ENCODE measurements at places on chromosomes 4 and X.

DNA sequence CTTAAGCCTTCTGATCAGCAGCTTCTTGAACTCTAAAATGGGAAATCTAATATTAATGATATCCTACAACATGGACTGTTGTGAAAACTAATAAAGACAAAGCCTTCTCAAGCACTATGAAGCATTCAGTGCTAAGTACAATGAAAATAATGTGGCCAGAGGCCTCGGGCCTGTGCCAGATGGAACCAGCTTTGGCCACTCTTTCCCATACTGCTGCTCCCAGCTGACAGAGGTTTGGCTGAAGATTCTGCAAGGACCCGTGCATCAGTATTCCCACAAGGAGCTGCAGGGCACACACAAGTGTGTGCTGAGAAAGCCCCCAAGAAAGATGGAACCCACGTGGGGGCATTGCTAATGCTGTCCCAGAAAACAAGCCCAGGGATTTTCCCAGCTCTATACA lies 60.5 kb upstream of the RPL34 start:
- DNase-seq, result no peak

DNA sequence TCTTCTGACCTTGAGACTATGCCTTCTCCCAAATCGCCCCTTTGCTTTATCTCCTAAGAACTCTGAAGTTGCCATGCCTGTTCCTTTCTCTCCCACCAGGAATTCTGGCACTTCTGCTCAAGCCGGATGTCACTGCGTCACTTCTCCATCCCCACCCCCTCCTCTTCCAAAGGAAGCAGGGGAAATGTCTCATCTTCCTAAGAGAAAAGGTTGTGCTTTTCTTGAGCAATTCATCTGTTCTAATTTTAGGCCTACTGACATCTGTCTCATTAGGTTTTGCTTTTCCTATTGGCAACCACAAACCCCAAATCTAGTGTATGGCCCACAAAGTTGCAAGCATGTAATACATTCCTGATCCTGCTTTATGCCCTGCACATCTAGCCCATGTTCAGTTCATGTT lies 163.1 kb upstream of the PLAC1 start:
- peak; percentile 27 for DNase-seq

DNA sequence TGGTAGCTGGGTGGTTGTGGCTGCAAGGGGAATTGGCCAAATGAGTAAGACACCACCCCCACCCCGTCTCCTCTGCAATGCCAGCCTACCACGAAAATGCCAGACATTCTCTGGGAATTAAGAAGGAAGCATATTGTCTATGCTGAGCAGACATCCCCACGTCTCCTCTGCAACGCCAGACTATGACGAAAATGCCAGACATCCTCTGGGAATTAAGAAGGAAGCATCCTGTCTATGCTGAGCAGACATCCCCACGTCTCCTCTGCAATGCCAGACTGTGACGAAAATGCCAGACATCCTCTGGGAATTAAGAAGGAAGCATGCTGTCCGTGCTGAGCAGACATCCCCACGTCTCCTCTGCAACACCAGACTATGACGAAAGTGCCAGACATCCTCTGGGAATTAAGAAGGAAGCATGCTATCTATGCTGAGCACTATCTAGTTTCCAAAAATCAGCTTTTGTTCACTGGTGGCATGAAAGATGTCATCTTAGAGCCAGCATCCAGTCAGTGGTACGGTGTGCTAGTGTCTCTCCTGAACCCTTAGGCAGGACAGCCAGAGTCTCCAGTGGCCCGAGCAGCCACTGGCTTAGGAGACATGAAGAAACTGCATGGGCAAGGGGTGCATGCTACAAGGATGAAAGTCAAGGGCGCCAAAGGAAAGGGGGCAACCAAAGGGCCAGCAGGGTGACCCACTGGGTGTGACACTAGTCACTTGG lies 339.8 kb upstream of the FRG1 start:
- no peak for DNase-seq

DNA sequence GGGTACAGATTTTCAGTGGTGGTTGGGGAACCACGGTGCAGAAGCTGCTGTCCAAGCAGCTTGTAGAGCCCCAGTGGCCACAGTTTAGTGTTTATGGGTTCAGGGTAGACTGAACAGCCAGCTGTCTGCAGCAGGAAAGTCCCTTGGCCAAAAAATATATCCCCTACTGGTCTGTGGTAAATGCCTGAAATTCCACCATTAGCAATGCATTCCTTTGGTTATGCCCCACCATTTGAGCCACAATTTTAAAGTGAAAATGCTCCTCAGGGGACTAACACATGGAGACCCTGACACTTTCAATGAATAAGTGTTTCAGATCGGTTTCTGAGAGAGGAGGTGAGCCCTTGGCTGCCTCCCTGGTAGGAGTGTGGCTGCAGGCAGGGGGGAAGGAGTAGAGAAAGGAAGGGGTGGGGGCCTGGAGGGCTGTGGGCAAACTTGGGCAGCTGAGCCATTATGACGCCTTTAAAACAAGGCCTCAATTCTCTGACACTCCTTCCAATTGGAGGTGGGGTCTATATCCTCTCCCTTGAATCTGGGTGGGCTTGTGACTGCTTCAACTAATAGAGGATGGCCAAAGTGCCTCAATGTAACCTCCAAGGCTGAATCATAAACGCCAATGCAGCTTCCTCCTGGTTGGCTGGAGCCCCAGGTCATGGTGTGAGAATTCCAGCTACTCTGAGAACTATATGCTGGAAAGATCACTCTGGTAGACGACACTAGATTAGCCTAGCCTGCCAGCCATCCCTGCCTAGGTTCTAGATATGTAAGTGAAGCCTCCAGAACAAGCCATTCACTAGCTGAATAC lies 75.8 kb upstream of the ATP6AP2 start:
- DNase-seq, result peak; percentile 41

Data from HFF-Myc (cell line).